ENCODE measurements at places on chromosomes 11 and 22.
A peak's percentile ranks its signal among the peaks of the same experiment; 100 is the strongest.

DNA sequence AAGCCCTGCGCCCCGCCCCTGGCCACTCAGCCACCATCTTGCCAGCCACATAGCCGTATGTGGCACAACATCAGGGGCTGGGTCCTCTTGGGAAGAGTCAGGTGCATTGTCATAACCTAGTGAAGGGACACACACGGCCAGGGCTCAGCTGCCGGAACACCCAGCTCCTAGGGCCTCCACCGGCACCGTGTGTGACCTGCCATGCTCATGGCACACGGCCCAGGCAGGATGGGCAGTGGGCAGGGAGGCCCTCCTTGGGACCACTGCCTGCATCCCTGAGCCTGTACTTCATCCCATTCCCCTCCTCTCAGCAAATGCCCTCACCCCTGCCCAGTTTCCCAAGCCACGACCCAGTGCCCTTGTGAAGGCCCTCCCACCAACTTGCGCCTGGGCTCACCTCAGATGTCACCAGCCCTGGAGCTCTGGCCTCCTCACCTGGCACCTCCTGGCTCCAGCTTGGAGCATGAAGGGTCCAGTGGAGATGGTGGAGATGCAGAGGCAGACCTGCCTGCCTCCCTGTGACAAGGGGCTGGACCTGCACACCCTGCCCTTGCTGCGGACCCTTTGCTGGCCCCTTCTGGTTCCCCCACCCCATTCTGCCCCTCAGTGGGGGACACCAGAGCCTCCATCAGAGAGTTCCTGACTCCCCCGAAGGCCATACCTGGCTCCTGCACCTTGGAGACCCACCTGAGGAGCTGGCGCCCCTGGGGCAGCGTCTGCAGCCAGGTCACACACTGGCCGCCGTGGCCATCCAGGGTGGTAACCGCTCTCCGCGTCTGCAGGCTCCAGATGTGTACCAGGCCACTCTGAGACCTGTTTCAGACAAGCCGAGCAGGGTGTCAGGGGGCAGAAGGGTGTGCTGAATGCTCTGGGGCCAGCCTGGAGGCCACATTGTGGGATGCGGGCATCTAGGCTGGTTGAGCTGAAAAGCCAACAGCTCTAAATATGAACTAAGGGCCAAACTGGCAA lies 34.5 kb downstream of the GNB1L start:
- DNase-seq, result no peak

- DNase-seq, result peak; percentile 12
Observed at GRCh38 chr22:30694640-30695350, at the start of gene OSBP2. Gene OSBP2, plus strand, starts transcription at chr22:30694874. Its CDS starts 36 bp downstream, at chr22:30694910.

- DNase-seq, result no peak
Observed at GRCh38 chr22:19175026-19175601, 3.4 kb downstream of the SLC25A1 start.

GRCh38 chr11:85021058-85021457 lies 606.1 kb downstream of the DLG2 start:
- no peak for DNase-seq

DNA sequence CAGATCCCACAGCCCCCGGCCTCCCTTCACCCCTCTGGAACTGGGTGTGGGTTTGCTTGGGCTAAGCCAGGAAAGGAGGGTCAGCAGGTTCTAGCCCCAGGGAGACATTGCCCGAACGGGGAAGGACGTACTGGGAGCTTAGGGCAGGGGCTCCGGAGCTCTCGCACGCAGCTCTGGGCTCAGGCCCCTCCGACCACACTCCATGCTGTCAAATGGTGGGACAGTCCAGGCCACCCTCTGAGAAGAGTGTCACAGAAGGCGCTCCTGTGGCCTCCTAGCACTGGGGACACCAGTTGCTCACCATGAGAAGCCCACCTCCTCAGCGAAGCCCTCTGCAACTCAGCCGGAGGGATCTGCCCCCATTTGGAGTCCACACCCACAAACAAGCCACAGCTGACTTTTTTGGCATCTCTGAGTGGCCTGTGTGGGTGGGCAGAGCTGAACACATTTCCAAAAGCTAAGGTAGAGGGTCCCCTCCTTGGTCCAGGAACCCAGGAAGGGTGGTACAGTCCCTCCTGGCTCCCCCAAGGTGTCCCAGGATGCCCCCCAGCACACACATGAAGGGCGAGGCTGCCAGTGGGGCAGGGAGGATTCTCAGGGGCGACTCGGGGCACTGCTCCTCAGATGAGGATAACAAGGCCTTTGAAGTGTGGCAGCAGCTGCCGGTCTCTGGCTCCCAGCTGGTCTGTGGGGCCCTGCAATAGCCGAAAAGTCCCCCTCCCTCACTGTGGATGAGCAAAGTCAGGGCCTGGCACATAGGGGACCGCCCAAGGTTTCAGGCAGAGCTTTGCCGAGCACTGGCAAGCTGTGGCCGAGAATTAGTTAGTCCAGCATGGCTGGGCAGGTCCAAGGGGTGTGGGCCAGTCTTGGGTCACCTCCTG lies 13.0 kb upstream of the TEF start:
- DNase-seq, result no peak

DNA sequence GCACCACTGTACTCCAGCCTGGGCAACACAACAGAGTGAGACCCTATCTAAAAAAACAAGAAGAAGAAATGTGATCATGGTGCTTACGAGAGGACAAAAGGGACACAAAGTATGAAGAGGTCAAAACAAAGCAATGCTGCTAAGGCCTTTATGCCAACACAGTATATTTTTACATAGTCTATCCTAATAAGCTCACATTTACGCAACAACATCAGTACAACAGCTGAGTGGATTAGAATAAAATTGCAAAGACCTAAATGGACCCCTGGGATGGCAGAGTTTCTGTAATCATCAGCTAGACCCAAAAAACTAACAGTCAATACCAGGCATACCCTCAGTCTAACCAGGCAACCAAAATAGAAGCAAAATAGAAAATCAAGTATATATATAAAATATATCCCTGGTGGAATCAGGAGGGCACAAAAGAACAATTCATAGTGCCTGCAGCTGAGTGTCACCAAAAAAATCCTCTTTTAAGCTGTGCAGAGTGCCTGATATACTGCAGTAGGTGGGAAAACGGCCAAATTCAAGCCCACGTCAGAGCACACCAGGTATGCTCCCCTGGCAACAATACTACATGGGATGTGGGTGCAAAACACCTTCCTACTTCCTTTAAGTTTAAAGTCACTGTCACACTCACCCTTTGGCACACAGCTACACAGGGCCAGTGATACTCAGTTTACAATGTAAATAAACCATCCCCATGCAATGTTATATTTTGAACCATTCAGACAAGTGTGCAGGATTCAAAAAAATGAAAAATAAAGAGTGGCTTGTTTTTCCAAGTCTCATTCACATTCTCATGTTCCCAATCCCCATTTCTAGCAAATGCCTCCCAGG lies 57.8 kb downstream of the RBFOX2 start:
- no peak for DNase-seq

GRCh38 chr22:16847271-16847670 lies 22.1 kb upstream of the XKR3 start:
- no peak for DNase-seq

DNA sequence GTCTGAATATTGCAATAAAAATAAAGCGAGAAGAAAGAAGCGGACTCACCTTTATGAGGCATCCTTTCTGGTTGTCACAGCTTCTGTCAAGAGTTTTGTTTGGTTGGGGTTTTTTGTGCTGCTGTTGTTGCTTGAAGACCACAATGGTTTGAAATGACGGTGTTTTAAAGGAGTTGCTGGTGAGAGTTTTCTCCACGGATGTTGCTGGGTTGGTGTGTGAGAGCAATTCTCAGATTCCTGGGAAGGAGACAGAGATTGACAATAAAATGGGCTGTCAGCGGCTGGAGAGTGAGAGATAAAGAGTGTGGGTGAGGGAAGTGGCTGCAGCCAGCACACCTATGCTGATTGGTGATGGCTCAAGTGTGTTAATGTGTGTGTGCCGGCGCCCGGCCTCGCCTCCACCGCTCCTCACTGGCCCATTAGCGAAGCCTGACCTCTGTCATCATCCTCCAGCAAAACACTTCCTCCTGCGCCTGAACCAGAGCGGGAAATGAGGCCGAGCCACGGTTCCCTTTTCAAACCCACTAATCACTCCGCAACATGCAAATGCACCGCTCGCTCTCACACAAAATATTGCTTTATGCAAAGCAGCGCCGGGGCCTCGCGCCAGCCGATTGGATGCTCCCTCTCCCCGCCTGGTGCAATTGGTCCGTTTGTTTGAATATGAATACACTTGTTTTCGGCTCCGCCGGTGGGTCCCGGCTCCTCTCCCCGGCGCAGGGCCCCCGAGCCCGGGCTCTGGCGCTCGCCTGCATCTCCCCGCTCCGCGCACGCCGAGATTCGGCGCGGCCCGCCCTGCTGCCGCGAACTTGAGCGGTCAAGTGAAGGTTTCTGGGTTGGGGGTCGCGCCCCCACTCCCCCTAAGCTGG lies at the start of gene PAX6:
Gene PAX6, minus strand, starts transcription at position 544 of the 869 bp plus-strand sequence. CDS start 4,911 bp downstream, outside the sequence.
- DNase-seq, result no peak

DNA sequence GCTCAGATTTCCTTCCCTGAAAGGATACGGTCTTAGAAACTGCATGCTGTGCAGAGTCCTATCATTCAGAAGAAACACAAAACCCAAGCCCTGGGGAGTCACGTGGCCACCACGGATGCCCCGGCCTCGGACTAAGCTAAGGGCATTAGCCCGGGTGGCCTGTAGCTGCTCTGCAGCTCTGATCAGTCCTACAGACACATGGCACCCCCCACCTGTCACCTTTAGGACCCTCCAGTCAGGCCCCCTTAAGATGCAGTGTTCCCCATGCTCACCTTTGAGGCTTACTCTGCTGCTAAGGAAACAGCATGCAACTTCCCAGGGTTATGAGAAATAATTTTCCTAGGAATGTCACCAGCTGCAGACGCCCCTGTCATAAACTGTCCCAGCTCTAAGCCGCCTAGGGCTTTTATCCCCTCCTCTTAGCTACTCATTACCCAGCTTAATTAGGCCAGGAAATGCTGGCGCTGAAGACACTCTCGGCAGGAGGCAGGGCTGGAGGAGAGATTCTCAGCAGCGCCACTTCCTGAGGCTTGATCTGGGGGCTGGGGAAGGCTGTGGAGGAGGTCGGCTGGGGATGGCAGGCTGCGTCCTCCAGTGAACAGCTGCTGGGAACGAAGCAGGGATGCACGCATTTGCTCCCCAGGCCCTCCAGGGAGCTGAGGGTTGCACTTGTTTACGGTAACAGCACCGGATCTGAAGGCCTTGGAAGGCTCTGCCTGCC lies 47.2 kb upstream of the ADA2 start:
- DNase-seq, result no peak

DNA sequence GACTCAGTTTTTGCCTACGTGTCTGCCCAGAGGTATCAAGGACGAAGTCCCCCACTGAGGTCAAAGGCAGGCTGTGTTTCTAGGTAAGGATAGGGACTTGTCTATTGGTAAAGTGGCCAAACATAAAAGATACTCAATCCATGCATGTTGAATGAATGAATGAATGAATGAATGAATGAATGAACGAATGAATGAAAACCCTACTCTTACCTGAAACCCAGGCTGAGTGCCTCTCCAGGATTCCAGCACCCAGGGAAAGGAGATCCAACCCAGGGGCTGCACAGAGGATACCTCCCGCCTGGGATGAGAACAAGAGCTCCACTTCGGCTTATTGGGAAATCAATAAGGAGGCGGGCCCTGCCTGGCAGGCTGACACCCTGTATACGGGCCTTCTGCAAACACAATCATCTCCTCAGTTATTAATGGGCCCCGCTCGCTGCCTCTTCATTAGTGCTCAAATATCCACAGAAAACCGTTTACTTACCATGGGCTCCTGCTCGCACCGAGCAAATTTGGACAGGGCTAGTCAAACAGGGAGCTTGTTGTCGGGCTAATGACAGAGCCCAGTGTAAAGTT lies 177.4 kb downstream of the BUD13 start:
- DNase-seq, result no peak

- DNase-seq, result no peak
Observed at GRCh38 chr11:17486646-17487045, 10.0 kb upstream of the ABCC8 start.

DNA sequence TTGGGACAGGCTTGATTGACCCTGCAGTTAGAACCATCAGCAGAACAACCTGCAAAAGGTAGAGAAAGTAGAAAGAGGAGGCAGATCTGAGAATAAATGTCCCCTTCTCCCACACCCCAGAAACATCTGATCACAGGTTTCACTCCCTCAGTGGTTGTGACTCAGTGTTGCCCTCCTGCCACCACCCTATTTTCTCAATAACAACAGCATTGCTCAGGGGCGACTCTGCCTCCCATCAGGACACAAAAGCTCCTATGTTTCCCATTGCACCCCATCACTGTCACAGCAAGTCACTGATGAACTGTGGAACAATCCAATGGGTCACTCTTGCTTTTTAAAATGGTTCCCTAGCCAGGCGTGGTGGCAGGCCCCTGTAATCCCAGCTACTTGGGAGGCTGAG lies 110.2 kb downstream of the RASSF10 start:
- no peak for DNase-seq

Data from stimulated activated CD8-positive, alpha-beta memory T cell treated with anti-CD3 and anti-CD28 coated beads, Interleukin-2, amount 100 ng/mL, for 48 hours (primary cell).